ENCODE measurements at places on chromosomes 2 and 18.

- DNase-seq: no peak
Measured at GRCh38 chr2:181614874-181615638, 41.8 kb downstream of the CERKL start.

- DNase-seq: peak; percentile 2
Measured at GRCh38 chr2:173075781-173076580, at the start of gene MAP3K20. Gene MAP3K20 (plus strand): TSS chr2:173075846. CDS start chr2:173091032, 15,186 bp downstream.

- no peak for DNase-seq
Measured at GRCh38 chr2:173150087-173150486, 74.4 kb downstream of the MAP3K20 start.

DNA sequence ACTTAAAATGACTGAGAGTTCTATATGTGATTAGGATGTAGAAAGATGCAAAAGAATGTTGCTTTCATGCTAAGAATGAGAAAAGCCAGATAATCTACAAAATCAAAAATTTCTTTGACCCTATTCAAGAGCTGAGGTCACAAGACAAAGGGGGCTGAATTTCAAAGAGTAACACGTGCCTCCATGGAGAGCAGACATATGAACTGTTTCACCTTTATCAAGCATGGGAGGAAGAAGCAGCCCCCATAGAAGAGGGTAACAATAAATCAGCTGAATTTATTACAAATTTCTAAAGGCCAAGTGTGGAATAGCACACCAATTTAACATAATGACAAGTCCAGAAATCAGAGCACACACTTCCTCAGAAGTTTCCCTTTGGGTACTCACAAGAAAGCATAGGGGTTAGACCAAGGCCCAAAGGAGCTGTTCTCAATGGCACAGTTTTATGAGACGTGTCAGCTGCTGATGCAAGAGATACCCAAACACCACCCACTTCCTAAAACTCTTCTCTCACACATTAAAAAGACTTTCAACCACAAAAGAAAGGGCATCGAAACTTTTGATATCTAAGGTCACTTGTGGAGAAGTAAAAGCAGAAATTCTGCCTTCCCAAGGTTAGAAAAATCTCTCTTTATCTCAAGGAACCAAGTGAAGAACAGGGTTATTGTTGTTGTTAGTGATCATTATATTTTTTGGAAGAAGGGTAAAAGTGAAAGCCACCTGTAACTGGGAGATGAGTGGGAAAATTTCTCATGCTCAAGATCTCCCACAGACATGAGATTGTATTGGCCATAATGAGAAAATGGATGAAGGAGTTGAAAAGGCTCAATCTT is 950.1 kb downstream of the TRIB2 start:
- no peak for DNase-seq

GRCh38 chr2:239936838-239937581 is 88.1 kb downstream of the NDUFA10 start:
- DNase-seq: no peak

GRCh38 chr2:62307469-62308389 is 111.8 kb downstream of the B3GNT2 start:
- DNase-seq: no peak

GRCh38 chr2:221555494-221555846 is 16.6 kb downstream of the EPHA4 start:
- no peak for DNase-seq

DNA sequence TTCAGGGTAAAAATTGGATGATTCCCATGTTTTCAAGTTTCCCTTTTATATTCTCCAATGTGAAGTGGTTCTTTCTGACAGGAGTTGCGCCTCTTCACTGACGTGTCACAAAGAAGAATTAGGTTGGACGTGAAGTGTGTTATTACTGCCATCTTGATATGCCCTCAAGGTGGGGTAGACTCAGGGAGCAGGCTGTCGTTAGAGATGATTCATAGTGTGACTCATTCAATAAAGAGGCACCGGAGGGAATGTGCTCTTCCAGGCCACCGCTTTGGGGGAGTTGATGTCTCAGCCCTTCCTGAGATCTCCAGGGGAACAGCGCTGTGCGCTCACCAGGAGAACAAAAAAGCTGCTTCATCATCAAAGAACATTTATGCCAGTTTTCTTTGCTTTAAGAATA is 3.6 kb upstream of the DGKD start:
- DNase-seq: no peak

DNA sequence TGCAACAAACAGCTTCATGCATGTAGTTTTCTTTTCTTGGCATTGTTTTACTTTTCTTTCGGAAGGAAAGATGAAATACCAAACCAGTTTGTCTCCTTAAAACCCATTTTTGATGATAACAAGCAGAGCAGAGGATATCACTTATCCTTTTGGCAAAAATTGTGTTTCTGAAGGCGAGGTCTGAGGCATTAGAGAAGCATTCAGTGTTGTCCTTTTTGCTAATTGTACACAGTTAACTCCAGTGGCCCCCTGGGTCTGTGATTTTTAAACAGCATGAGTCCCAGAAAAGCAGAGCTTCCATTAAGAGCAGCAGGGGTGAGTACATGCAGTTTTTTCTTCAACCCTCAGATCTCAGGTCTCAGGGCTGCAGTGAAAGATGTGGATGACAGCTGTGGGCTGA is 41.3 kb downstream of the TTC39C start:
- no peak for DNase-seq

GRCh38 chr2:210633699-210634098 is 77.3 kb downstream of the CPS1 start:
- DNase-seq: no peak

DNA sequence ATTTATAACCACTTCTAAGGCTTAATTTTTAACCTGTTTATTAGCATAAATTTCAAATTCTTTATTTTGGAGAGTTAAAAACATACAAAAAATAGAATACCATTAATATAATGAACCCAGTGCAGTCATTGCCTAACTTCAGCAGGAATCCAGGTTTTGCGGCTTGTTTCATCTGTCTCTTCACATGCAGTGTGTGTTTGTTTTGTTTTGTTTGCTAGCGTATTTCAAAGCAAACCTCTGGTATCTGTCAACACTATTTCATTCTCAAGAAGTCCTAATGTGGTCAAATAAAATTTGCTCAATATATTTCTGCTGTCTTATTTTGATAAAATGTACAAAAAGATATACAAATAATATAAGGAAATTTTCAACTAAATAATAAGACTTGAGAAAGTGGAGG is 328.5 kb downstream of the AGPS start:
- DNase-seq: no peak

DNA sequence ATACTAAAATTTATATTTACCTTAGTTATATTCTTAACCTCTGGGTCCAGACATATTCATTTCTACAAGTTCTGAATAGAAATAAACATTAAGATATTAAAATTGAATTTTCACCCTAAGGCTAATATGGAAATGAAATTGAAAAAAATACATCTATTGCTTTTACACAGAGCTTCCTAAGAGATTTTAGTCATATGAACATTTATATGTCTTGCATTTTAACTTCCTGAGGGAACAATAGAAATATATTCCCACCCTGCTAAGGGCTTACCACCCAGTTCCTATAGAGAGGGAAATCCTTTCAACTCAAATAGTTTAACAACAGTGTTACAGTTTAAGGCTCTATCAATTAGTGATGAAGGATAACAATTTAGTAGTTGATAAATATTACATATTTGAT is 60.5 kb downstream of the SOCS6 start:
- DNase-seq: no peak

DNA sequence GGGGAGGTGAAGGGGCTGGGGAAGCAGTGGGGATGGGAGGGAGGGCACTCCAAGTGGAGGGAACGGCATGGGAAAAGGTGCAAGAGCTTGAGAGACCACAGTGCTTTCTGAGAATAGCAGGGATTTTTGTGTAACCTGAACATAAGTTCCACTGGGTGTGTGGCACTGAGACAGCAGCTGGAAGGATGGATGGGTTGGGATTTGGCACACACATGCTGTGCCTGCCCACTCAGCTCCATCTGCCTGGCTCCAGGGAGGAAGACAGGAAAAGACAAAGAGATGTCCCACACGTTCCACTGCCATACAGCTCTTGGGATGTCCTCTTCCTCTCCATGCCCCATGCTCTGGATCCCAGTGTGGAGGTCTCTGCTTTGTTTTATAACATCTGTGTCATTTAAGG is 114.1 kb upstream of the TEX51 start:
- DNase-seq: no peak

- DNase-seq: no peak
Measured at GRCh38 chr18:37535968-37536367, 29.6 kb downstream of the CELF4 start.

- DNase-seq: no peak
Measured at GRCh38 chr2:218508299-218508698, 59.9 kb downstream of the USP37 start.

DNA sequence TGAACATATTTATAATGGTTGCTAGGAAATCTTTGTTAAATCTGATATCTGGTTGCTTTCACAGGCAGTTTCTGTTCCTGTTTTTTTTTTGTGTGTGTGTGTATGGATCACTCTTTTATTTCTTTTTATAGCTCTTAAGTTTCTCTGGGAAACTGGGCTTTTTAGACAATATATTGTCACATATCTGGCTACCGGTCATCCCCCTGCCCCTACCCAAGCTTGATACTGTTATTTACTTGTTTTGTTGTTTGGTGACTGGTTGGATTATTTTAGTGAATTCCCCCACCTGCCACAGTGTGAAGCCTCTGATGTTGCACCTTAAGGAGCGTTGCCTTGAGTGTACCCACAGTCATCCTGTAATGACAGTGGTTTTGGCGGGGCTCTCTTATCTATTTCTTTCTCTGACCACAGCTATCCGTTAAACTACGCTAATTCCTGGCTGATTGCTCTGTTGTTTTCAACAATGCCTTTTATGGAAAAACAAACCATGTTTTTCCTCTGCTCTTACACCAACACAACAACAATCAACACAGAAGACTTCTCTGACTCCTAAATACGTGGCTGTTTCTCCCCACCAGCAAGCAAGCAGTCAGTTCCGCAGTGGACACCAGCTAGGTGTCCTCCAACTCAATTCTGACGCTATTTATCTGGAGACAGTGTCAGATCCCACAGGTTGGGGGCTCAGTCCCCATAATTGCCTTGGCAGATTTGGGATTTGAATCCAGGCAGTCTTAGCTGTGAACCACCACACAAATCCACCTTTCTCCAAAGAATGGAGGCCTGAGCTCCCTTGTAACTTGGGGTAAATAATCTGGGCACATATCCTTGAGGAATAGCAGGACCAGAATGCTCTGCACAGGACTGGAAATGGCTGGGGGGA is 10.9 kb downstream of the GNLY start:
- no peak for DNase-seq

DNA sequence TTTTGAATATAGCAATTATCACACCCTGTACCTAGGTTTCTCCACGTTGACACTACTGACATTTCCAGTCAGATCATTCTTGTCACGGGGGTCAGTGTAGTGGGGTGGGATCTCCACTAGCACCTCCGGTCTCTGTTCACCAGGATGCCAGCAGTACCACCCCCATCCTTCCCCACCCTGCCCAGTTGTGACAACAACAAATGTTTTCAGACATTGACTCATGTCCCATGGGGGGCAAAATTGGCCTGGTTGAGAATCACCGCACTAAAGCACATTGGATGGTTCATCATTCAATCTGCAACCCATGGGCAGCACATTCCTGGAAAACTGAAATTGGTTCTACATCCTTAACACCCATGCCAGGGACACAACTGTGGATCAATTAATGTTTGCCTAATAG is 32.3 kb downstream of the FEZ2 start:
- DNase-seq: no peak

DNA sequence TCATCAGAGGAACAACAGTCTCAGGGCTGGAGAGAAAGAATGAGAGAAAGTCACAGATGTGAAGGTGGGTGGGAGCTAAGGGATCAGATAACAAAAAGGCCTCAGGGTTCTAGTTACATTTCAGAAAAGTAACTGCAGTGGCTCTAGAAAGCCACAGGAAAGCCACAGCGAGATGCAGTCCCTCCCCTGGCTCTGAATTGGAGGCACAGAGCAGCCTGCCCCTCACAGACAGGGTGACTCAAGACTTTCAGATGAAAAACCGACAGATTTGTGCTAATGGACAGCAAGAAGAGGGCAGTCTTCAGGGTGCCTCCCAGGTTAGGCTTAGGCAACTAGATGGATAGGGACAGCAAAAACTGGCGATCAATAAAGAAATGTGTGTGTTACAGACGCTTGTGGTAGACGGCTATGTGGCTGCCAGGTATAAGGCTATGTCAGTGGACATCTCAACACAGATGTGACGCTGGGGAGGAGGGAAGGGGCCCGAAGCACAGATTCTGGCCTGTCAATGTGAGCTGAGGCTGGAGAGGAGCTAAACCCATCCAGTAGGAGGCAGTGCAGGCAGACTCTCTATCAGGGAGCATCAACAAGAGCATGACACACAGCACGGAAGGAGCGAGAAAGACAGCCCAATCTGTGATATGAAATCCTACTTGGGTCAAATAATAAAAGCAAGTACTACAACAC is 26.2 kb downstream of the UNC50 start:
- no peak for DNase-seq

DNA sequence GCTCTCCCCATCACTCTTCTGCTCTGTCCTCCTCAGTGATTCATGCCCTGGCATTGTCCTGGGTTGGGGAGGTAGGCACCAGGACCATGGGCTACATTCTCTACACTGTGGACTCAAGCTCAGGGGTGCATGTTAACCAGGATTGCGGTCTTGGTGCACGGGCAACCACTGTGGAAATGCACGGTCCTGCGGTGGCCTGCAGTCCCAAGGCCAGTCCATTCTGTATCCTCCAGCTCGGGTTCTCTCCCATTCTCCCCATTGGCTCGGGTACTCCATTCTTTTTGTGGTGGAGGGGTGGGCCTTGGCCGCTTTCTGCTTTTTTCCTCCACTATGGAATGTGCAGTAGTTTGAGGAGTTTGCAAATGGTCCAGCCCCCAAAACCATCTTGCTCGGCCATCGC is 215.0 kb upstream of the MYT1L start:
- DNase-seq: no peak

- DNase-seq: no peak
Measured at GRCh38 chr2:11787991-11788390, 41.6 kb downstream of the LPIN1 start.

- DNase-seq: no peak
Measured at GRCh38 chr2:74576211-74576862, 21.8 kb downstream of the DOK1 start.

DNA sequence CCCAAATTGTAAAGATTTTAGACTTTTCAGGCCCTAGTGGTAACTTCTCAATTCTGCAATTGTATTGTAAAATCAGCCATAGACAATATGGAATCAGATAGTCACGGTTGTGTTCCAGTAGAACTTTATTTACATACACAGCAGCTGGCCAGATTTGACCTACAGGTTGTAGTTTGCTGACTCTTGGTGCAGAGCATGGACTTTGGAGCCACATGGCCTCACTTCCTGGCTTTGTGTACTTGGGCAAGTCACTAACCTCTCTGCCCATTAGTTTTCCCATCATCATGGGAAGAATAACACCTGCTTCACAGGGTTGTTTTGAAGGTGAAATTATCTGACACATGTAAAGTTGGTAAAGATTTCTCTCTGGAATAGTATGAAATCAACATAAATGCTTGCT is 147.6 kb downstream of the TMEM200C start:
- no peak for DNase-seq

GRCh38 chr18:61827591-61827990 is 65.2 kb downstream of the RNF152 start:
- DNase-seq: no peak

All from activated naive CD8-positive, alpha-beta T cell treated with anti-CD3 and anti-CD28 coated beads, Interleukin-2, amount 50 U/mL, for 16 hours (primary cell).